ENCODE measurements at places on chromosomes 7 and 10.

- peak; percentile 66 for DNase-seq
These were observed 589 bp upstream of the RAPGEF5 start for GRCh38 chr7:22357311-22358175.

DNA sequence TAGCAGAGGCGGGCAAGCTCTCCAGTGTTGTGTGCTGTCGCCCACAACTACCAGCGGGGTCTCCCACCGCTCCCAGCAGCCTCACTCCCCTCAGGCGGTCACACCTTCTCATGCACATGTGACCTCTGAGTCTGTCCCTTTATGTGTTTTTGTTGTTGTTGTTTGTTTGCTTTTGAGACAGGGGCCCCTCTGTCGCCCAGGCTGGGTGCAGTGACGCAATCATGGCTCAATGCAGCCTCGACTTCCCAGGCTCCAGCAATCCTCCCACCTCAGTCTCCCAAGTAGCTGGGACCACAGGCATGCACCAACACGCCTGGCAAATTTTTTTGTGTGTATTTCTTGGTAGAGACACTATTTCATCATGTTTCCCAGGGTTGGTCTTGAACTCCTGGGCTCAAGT, 1.5 kb downstream of the CPSF4 start:
- no peak for DNase-seq

GRCh38 chr10:106826716-106827115, 337.8 kb downstream of the SORCS1 start:
- no peak for DNase-seq

DNA sequence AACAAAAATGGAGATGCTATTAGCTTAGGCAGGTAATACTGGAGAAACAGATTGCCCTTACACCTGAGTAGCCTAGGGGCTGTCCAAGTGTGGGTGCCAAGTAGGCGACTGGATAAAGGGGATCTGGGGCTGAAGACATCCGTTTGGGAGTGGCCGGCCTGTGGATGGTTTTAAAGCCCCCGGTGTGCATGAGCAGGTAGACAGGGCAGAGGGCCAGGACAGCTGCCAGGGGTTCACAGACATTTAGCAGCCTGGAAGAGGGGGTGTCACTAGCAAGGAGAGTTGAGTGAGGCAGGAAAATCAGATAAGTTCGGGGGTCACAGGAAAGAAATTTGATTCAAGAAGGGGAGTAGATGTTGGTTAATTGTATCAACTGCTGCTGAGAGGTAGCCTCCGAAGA, 1.5 kb upstream of the OPALIN start:
- DNase-seq = no peak

- no peak for DNase-seq
These were observed 158.1 kb upstream of the PITRM1 start for GRCh38 chr10:3330663-3331062.

DNA sequence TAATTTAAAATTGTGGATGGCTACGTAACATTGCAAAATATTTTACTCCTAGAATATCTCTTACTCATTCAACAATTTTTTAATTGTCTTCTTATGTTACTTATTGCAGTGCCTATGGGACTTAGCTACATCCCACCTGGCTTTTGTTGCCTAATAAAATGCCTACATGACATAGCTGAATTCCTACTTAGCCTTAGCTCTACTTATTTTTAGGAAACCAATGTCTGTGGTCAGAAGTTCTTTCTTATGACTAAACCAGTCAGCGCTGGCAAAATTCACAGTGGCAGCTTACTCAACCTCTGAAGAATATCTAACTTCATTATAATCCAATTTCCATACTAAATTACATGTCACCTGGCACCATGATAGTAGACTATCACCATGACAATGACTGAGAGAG, 1612.4 kb upstream of the LRRTM3 start:
- no peak for DNase-seq

GRCh38 chr10:78035933-78036583, 2.4 kb downstream of the RPS24 start:
- DNase-seq = no peak

DNA sequence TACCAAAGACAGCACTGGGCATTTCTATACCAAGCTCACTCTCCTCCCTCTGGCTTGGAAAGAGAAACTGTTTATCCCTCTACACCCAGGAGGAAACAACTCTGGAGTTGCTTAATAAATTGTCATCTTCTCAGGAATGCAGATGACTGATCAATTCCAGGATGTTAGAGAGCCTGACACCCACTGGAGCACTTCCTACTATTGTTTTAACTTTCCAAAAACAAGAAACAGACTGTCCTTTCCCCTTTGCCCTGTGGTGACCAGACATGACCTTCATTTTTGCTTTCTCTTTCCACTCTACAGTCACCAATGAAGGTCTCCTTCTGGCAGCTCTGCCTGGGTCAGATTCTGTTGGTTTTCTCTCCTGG, 19.6 kb downstream of the GIMAP4 start:
- DNase-seq = no peak

DNA sequence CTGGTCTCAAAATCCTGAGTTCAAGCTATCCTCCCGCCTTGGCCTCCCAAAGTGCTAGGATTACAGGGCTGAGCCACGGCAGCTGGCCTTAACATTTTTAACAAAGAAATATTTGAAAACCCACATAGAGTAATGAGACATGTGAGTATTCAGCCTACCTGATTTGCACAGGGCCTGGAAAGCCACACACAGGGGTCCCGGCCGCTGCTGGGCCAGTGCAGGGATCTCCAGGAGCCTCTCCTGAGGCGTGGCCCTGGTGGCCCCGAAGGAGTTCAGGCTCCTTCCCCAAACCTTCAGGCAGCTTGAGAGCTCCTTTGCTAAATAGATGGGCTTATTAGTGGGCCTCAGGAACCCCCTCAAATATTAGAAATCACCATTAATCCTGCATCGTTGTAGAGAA, 18.7 kb downstream of the CNPY1 start:
- DNase-seq = no peak

- DNase-seq = no peak
These were observed 695.5 kb upstream of the SEMA3D start for GRCh38 chr7:85882335-85882734.

- DNase-seq = peak; percentile 81
These were observed at the start of gene MINDY4 for GRCh38 chr7:30771174-30771879. MINDY4 (plus strand) TSS chr7:30771417; CDS start chr7:30771494, 77 bp downstream.

GRCh38 chr7:36400606-36401005, 10.9 kb downstream of the ANLN start:
- DNase-seq = no peak

DNA sequence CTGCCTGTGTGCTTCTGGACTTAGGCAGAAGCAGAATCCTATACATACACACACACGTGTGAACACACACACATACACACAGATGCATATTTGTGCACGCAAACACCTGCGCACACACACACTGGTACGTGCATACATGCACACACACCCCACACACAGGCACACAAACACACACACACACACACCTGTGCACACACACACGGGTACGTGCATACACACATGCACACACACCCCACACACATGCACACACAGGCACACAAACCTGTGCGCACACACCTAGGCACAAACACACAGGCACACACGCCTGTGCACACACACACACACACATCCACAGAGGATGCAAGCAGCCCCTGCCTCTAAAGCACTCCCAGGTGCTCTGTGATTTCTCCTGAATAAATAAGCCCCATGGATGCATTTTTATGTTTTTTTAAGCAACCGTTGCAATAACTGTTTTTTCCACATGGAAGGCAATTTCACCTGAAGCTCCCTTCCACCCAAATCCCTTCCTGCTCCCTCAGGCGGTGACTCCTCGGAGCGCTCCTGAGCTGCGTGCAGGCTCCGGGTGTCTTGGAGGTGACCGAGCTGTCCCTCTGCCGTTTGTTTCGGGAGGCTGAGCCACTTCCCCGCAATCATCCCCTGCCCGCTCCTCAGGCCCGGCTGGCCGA, 41.5 kb upstream of the PDGFA start:
- DNase-seq = no peak

DNA sequence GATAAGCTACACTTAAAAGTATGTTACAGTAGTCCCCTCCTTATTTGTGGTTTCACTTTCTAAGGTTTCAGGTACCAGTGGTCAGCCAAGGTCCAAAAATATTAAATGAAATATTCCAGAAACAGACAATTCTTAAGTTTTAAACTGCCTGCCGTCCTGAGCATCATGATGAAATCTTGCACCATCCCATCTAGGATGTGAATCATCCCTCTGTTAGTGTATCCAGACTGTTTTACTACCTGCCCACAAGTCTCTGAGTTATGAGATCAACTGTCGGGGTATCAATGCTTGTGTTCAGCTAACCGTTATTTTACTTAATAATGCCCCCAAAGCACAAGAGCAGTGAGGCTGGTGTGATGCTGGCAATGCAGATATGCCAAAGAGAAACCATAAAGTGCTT, 11.4 kb downstream of the KDM7A start:
- DNase-seq = no peak

DNA sequence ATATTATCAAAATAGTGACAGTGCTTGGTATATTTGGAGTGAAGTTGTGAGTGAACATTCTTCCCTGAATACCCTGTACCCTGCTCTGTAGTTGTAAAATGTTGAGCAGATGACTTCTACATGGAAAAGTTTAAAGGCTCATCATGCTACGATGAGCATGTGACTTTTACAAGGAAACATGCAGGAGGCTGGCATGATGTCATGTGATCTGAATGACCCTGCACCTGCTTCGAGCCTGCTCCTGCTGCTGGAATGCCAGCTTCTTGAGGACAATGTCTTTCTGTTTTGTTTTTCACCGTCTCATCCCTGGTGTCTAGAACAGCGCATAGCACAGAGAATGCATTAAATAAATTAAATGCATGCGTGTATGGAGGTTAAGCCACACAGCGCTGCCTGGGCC, 5.4 kb upstream of the INPP5A start:
- no peak for DNase-seq

DNA sequence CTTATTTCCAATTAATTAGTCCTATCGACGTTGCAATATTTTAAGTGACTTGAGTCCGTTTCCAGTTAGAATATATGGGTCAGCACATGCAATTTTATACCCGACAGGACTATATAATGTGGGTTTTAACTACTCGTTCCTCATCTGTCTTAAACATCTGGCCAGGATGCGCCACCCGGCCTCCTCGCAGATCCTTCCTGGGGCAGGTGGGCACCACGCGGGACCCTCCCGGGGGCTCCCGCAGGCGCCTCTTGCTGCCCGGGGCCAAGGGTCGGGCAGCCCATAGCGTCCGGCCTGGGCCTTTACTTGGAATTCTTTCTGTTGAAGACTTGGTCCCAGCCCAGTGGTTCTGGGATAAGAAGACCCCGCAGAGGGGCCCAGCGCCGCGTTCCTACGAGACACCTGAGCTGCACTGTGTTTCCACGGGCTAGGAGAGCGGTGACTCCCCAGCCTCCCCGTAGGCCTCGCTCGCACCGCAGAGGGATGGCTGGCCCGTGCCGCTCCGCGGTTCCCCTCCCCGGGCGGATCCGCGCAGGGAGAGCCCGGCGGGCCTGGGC, 10.1 kb upstream of the MNX1 start:
- no peak for DNase-seq

DNA sequence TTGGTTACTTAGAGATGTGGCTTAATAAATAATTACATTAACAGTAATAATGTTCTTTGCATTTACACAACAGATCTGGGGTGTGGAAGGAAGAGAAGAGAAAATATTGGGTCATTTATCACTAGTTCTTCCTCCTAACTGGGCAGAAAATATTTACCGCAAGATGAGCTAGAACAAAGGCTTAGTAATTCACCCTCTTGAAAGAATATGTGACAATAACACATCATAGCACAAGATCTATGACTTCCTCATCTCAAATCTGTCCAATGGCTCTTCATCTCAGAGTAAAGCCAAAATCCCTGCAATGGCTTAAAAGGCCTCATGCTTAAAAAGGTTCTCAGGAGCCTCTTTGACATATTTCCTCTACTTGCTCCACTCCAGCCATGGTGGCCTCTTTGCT, 178.6 kb downstream of the ZNF438 start:
- DNase-seq = no peak

- DNase-seq = no peak
These were observed 188.4 kb downstream of the PPP1R3A start for GRCh38 chr7:113730309-113730955.

- no peak for DNase-seq
These were observed 1.1 kb downstream of the ADK start for GRCh38 chr10:74151879-74152722.

DNA sequence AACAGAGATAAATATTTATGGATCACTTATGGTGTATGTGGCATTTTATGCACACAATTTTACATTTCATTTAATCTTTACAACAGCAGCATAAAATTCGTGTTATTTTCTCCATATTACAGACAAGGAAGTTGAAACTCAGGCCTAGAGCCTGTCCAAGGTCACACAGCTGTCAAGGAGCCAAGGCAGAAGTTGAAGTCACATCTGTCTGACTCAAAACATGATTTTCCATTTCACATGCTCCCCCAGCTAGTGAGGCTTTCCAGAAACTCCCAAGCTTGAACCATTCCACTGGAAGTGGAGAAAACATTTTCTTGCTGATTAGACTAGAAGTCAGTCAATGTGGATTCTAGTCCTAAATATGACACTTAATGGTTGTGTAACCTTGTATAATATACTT, 110.5 kb downstream of the HECTD2 start:
- no peak for DNase-seq

- DNase-seq = no peak
These were observed 111.7 kb upstream of the PLXNA4 start for GRCh38 chr7:132687981-132688383.

- DNase-seq = no peak
These were observed 350.7 kb upstream of the ZMIZ1 start for GRCh38 chr10:78718032-78718572.

- no peak for DNase-seq
These were observed 670 bp downstream of the RCC1L start for GRCh38 chr7:75072981-75073283.

DNA sequence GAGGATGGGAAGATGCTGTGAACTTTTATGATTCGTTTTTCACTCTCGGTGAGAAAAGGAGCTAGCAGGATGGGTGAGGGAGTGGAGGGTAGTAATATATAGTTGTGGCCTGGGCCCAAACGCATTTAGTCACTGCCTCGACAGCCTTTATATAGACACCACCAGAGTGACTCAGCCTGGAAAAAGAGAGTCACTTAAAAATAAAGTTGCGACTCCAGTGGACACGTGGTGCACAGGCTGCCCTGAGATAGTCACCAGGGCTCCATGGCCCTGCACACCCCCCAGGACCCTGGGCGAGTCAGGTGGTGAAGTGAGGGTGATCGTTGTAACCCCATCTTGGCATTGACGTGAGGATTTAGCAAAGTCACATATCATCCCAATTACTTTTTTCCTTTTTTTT, 106.7 kb downstream of the CUX1 start:
- DNase-seq = no peak

GRCh38 chr7:132084776-132085388, 491.4 kb downstream of the PLXNA4 start:
- no peak for DNase-seq

DNA sequence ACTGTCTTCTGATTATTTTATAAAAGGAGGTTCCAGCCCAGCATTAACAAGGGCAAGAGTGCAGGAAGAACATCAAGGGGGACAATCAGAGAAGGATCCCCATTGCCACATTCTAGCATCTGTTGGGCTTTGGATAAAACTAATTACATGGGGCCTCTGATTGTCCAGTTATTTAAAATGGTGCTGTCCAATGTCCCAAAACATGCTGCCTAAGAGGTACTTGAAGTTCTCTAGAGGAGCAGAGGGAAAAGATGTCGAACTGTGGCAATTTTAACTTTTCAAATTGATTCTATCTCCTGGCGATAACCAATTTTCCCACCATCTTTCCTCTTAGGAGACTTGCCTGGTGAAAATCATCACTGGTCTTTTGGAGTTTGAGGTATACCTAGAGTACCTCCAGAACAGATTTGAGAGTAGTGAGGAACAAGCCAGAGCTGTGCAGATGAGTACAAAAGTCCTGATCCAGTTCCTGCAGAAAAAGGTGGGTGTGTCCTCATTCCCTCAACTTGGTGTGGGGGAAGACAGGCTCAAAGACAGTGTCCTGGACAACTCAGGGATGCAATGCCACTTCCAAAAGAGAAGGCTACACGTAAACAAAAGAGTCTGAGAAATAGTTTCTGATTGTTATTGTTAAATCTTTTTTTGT, 2.3 kb downstream of the IL6 start:
- DNase-seq = no peak

Data from DMS 273 treated with DMSO at 0.1 percent for 48 hours (cell line).